ENCODE measurements at places on chromosomes 3 and 15. TPM values are rescaled to one million over a fixed set of nuclear protein-coding genes. Genes with fewer than 3 reads are reported as not detected.

ANO10 gene
- 59.1 TPM for total RNA-seq

CNTN4 gene
- not detected for total RNA-seq

RFX7 gene
- 9.1 TPM for total RNA-seq

LRRIQ4 gene
- under 0.01 TPM for total RNA-seq

ARNT2 gene
- total RNA-seq = 18.3 TPM

Data from articular chondrocyte of knee joint (primary cell).